ENCODE measurements at places on chromosomes 6 and 20.

GRCh38 chr6:145143379-145143778 is 591.9 kb downstream of the EPM2A start:
- DNase-seq: no peak

DNA sequence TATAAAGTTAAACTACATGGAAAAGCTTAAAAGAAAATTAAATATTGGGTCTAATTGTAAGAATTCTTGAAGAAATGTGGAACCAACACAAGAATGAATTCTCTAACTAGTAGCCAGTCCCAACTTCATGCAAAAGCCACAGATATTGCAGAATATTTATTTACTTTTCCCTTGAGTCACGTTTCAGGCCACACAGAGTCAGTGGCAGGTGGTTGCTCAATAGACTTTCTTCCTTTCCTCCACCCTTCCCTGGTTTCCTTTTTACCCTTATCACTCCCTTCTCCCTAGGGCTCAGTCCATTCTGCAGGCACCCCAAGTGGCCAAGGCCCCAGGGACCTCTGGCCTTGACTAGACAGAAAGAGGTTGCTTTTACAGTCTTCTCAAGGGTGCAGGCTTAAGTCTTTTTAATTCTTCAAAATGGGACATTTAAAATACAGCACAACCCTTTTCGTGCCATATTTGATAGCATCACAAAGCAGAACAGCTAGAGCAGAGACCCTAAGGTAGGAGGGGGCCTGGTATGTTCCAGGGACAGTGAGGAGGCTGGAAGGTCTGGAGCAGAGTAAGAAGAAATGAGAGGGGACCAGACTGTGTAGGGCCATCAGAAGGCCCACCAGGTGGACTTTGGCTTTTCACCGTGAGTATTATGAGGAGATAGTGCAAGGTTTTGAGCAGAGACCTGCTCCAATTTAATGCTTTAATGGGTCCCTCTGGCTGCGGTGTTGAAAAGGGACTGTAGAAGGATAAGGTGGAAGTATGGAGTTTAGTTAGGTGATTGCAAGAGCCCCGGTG is 65.0 kb downstream of the HDDC2 start:
- no peak for DNase-seq

DNA sequence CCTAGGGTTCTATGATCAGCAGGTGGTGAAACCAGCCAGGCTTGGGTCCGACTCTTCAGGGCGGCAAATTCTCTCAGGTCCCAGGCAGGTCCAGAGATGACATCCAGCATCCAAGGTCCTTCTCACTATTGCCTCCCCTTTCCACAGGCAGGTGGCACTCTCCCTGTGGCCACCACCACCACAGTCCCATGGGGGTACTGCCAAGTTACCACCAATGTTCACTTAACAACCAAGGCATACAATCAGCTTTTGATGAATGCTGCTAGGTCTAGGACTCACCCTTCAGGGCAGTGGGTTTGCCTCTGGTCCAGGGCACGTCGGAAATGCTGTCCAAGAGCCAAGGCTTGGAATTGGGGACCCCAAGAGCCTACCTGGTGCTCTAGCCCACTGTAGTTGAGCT is 40.4 kb upstream of the UTRN start:
- no peak for DNase-seq

DNA sequence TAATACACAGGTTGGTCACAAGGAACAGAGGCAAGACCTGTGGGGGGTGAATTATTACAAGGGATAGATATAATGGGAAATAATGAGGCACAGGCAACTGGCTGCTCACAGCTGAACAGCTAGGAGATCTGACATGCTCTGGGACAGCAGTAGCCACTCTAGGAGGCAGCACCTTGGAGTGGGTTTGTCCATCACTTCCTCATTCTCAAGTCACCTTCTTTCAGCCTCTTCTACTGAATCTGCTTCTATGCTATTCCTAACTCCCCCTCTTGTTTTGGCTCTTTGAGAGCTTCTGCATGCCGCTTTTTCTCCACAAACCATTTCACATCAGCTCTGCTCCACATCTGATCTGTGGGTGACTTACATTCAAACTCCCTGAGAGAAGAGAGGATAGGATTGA is 345.5 kb upstream of the MAP3K7 start:
- DNase-seq: no peak

DNA sequence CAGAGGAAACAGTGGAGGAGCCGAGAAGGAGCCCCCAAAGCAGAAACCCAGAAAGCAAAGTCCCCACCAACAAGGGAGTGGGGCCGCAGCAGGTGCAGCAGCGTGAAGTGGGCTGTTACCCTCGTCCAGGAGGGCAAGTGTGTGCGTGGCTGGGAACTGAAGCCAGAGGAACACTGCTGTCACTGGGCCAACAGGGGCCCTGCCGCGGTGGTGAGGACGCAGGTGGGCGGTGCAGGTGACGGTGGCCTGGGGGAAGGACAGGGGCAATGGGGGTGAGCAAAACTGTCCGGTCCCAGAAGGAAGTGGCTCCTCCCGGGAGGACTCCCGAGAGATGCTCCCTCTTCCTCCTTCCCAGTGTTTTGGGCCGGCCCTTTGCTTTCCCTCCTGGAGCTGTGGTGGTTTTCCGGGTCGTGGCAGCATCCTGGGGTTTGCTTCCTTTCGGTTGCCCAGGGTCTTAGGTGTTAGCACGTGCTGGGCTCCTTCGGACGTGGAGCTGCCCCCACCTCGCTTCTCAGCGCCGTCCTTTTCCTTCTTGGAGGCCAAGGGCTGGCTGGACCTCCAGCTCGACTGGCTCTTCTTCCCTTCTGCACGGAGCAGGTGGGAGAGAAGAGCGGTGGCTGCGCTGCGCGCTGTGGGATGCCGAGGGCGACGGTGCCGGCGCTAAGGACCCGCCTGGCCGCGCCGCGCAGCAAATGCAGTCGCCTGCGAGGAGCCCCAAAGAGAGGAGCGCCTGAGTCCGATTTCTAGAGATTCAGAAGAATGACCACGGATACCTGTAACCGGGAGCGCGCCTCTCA is 62.7 kb upstream of the SLC2A12 start:
- no peak for DNase-seq

DNA sequence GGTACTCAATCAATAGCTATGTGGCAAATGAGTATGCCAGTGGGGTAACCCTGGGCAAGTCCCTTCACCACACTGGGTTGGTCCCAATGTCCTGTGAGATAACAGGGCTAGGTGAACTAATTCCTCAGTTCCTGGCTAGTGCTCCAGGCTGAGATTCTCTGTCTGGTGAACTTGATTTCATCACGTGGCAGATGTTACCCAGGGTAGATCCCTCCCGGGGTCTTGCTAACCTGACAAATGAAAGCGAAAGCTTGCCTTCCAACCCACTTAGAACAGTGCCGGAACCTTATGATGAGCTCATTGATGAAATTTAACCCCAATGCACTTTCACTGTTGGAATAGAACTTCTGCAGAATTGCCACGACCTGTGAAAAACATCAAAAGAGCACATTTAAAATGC is 6.6 kb upstream of the ANKRD60 start:
- DNase-seq: no peak

- DNase-seq: no peak
Observed at GRCh38 chr6:35192301-35192860, 21.4 kb upstream of the SCUBE3 start.

GRCh38 chr6:52426667-52427066 is 6.5 kb downstream of the EFHC1 start:
- DNase-seq: no peak

DNA sequence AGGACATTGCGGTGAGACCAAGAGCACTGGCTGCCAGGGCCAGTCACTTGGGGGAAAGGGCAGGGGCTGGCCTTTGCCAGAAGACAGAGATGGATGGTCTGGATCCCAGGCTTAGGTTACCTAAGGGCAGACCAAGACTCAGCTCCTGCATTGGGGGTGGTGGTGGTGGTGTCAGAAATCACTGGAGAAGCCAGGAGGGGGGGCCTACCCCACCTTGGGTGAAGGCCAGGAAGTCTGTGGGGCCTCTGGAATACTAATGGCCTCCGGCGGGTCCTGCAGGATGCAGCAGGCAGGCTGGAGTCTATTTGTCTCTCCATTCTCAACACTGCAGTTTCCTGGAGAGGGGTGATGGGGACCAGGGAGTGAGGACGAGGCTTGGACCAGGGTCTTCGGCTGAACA is 32.8 kb downstream of the CD40 start:
- DNase-seq: no peak

DNA sequence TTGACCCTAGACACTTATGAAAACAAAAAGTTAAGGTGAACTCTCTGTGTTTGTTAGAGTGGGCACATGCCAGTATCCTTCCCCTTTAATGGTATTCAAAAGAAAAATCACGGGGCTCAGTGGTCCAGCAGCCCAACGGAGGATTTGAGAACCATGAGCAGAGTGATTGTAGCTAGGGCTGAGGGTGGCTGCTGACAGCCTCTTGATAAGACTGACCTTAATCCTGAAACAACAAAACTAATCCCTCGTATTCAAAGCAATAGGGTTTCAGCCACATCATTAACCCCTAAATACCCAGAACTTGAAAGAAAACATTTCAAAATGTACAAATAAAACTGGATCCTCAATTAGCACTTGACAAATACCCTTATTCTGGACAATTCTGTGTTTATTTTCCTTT is 95.1 kb downstream of the SNAP25 start:
- DNase-seq: no peak

GRCh38 chr6:33668914-33669313 is 42.6 kb downstream of the UQCC2 start:
- DNase-seq: no peak

DNA sequence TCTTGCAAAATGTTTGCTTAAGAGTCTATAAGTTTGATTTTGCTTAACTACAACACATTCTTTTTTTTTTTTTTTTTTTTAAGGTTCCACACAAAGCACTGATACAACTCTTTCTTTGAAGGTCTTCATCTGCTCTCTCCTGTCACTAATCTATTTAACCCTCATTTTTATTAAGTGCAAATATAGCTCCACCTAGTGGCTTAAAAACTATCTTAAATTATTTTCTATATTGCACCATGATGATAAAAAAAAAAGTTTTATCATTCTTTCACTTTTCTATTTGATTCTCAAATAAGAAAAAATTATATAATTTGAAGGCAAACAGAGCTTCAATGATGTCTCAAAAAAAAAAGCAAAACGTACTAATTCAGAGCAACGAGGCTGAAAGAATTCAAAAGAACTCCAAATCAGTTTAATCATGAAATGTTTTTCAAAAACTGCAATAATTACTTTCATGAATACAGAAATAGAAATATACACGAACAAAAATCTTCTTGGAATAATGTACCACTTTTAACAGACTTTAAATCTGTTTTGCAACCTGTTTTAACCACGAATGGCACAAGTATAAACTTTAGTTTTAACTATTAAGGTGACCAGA is 12.8 kb downstream of the ESF1 start:
- DNase-seq: peak; percentile 41

DNA sequence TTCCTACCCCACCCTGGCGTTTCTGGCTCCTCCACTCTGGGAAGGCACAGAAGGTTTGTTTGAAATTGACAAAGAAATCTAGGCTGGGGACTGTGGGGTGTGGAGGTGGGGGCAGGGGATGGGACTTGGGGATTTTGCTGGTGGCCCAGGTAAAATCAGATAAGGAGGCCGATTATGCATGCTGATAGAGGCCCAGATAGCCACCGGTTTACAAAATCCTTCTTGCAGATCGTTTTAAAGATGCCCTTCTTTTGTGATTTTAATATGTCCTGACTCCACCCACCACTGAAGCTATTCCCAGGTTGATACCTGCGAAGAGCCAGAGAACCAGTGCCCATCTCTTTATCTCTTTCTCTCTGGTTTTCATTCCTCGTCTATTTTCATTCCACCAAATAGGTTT is 104.9 kb downstream of the TFAP2C start:
- no peak for DNase-seq

DNA sequence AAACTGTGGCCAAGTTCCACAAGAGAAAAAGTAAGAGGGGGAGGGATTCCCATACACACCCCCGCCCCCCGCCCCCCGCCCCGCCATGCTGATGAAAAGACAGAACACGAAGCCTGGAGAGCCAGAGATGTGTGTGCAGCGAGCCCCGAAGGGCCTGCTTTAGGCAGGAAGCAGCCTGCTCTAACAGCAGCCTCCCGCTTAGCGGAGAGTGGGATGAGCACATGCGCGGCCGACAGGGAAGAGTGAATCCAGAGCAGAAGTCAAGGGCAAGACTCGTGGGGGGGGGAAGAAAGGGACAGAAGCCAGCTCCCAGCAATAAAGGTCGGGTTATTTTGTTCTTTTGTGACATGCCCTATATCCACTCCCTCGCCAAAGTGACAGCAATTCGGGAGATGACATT is 67.2 kb upstream of the PTGIS start:
- DNase-seq: no peak

GRCh38 chr6:111471958-111472357 is 11.1 kb downstream of the REV3L start:
- DNase-seq: no peak

DNA sequence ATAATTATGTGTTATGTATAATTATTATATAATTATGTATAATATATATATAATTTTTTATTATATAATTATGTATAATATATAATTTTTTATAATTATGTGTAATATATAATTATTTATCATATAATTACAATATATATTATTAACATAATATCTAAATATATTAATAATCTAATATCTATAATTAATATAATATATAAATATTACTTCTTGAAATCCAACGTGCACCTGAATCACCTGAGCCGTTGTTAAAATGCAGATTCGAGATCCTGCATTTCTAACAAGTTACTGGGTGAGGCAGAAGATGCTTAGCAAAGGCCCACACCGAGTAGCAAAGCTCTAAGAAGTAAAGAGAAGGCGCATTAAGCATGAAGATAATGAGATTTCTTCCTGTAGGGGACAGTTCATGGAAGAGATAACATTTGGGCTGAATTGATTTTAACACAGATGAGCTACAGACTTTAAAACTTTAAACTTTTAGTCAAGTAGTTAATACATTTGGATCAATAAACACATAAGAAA is 406.4 kb upstream of the PLCB4 start:
- DNase-seq: no peak

- DNase-seq: no peak
Observed at GRCh38 chr6:108902382-108902792, 54.2 kb downstream of the ARMC2 start.

DNA sequence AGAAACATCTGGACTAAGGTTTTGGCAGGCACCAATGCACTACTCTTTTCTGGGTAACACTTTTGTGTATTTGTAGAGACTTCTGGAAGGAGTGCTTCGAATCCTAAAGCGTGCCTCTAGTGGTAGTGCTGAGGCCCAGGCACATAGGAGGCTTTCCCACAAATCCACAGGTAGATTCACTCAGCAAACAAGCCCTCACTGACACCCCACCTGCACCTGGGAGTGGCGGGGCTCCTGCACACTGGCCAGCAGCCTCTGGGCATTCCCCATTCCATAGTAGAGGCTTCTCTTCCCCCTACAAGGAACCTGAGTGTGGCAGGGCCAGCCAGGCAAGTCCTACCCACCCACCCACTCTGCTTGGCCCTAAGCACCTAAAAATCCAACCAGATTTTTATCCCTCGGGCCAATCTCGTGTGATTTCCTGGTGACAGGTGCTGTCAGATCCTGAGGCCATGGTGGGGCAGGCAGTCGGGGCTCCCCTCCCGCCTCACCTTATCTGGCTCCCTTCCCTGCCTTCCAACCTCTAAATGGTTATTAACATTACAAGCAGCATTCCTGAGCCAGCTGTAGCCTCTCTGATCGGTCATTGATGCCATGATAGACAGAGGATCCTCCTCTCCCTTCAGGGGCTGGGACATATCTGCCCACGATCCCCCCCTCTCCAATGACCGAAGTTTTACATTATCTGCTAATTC is 82.4 kb downstream of the SLC2A10 start:
- DNase-seq: no peak

- no peak for DNase-seq
Observed at GRCh38 chr20:25321262-25321831, 69.3 kb downstream of the ABHD12 start.

GRCh38 chr20:10443936-10444335 is 8.8 kb downstream of the SLX4IP start:
- no peak for DNase-seq

- no peak for DNase-seq
Observed at GRCh38 chr6:3333263-3333662, 74.5 kb downstream of the PSMG4 start.

GRCh38 chr6:6683969-6684833 is 95.7 kb downstream of the LY86 start:
- DNase-seq: peak; percentile 90
